Activated naive CD4-positive, alpha-beta T cell treated with anti-CD3 and anti-CD28 coated beads, Interleukin-2, amount 50 U/mL, for 72 hours (primary cell): ENCODE measurements at places on chromosomes 4 and X.

GRCh38 chr4:161148051-161148450, 1015.7 kb downstream of the FSTL5 start:
- DNase-seq, result no peak

DNA sequence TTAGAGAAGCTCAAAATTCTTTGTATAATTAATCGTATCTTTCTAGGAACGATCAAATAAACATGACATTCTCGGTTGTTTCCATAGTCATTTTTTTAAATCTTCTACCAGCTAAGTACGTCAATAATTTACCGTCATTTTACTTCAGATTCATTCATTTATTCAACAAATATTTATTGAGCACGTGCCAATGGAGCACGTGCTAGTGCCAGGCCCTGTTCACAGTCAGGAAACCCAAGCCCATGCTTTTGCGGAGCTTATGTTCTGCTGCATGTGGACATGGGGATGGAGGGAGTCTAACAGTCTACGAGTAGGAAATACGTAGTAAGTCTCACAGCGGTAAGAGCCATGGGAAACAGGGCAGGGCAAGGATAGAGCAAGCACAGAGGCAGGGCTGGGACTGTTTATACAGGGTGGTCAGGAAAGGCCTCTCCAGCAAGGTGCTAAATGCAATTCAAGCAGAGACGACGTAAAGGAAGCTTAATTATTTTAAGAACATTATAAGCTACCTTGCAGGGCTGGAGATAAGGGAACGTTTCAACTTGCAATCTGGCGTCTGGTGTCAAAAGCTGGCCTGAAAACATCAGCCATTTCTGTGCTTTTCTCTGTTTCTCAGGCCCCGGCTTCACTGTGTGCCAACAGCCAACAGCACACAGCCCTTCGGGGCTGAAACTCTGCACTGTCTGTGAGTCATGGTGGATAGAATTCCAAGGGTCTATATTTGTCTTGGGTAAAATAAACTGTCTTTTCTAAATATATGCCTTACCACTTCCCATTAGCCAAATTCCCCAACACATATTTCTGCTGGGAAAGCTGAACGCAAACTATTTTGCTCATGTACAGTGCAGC, 517.1 kb upstream of the ZFP42 start:
- no peak for DNase-seq

GRCh38 chr4:2051086-2051485, 8.0 kb upstream of the NAT8L start:
- no peak for DNase-seq

GRCh38 chr4:63222466-63222865, 1186.8 kb downstream of the TECRL start:
- DNase-seq, result no peak

DNA sequence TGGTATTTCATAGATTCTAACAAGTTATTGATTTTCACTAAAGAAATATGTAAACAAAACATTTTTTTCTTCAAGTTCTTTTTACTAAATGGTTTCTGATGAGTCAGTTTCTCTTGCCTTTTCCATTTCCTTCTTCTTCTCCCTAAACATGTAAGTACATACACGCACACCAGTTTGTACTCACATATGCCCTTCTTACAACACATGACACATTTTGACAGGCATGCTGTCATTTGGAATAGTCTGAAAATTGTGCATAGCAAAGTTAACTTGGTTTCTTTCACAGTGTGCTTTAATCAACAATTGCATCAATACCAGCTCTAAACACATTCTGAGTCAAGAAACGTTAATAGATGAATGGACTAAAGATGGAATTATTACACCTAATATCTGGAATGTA, 35.1 kb downstream of the PRSS12 start:
- DNase-seq, result no peak
